ENCODE measurements at places on chromosomes 7 and 10.

- DNase-seq: no peak
Observed at GRCh38 chr7:13414181-13414580, 575.3 kb downstream of the ETV1 start.

DNA sequence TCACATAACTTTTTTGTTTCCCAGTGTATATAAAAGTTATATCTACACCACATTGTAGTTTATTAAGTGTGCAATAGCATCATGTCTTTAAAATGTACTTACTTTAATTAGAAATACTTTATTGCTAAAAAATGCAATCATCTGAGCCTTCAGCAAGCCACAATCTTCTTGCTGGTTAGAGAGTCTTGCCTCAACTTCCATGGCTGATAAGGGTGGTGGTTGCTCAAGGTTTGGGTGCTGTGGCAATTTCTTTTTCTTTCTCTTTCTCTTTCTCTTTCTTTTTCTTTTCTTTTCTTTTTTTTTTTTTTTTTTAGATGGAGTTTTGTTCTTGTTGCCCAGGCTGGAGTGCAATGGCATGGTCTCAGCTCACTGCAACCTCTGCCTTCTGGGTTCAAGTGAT is 360.0 kb downstream of the MAGI2 start:
- no peak for DNase-seq

- DNase-seq: no peak
Observed at GRCh38 chr7:130910949-130911944, 177.2 kb upstream of the KLF14 start.

DNA sequence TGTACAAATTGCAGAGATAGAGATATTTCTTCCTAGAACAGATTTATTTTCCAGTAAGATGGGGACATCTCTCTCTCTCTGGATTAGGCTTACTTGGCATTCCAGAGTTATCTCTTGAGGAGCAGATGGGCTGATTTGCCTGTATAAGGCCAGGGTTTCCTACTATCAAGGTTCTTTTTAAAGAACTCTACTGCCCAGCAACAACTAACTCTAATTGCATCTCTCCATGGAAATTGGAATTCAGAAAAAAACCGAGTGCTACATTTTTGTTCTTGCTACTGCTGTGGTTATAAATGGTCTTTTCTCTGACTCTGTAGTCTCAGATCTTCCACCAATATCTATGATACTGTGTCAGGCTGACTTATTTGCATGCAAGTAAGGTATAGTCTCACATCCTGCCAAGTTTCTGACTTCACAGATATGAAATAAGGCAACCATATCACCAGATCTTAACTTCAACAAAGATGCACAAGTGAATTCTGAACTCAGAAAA is 161.1 kb downstream of the CRPPA start:
- no peak for DNase-seq

DNA sequence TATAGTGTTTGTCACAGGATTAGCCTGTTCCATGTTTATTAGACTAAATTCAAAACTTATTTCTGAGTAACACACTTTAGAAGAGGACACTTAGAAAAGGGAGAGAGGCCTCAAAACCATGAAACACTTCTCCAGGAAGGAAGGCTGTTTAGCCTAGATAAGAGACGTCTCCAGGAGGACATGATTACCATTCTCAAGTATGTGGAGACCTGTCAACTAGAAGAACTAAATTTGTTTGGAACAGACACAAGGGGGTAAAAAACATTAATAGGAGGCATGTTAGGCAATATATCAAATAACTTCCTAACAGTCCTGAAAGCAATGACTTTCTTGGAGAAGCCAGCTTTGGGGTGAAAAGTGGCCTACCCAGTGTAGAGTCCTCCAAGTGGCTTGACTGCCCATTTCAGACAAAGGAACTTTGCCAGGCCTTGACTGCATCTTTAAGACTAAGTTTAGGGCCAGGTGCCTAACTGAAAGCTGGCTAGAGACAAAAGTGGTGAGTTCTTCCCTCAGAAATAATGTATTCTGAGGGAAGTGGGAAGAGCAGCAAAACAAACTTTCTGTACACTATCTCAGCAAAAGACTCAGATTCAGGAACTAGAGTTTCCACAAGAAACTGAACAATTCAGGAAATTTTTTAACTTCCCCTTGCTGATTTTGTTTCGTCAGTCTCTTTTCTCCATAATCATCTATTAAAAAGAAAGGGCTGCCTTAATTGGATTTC is 11.8 kb downstream of the NCOA4 start:
- DNase-seq: no peak

- DNase-seq: no peak
Observed at GRCh38 chr10:11864727-11865126, 41.6 kb downstream of the PROSER2 start.

- DNase-seq: no peak
Observed at GRCh38 chr7:46207931-46208634, 287.0 kb upstream of the IGFBP3 start.

GRCh38 chr7:105776068-105776790 is 100.2 kb downstream of the ATXN7L1 start:
- DNase-seq: peak; percentile 39

- DNase-seq: no peak
Observed at GRCh38 chr7:30998180-30998579, 34.4 kb downstream of the GHRHR start.

DNA sequence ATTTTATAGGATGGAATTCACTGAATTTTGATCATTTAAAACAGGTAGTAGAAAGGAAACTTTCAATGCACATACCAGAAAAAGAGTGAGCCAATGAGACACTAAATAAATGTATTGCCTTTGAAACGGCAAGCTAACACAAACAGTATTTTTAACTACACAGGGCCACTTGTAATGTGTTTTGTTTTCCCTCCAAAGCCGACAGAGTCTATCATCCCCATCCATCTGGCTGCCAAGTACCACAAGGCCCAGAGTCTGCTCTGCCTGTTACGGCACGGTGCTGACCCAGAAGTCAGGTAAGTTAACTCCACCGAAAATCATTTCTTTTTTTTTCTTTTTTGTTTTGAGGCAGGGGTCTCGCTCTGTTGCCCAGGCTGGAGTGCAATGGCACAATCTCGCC is 1.5 kb downstream of the ANKRD61 start:
- no peak for DNase-seq

DNA sequence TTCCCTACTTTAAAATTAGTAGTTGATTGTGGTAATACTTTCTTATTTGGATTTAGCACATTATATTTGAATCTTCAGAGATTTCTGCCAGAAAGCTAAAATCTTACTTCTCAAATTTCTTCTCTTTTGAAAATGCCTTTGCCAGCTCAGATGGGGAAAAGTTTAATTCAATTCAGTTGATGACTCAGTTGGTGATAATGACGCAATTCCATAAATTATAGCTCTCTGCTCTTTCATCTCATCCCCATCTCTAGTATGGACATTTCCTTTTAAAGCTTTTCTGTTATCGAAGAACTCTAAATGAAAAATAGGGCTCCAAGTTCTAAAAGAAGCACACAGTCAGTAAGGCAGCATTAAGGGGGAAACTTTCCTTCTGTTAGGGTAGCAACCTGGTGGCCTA is 25.5 kb downstream of the RNLS start:
- no peak for DNase-seq

DNA sequence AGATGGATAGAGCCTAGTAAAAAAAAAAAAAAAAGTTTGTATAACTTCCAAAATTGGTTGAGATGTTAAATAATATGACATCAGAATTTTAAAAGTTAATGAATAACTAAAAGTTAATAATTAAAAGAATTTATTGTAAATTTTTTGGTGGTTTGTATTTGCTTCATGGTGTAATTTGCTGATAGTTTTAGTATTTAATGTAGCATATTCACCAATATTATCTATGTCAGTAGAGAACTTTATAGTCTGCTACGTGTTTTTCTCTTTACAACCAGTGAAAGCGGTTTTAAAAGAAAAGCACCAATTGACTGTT is 51.8 kb upstream of the STEAP4 start:
- no peak for DNase-seq

- no peak for DNase-seq
Observed at GRCh38 chr7:81285142-81285871, 366.5 kb upstream of the SEMA3C start.

GRCh38 chr7:149883452-149883861 is 9.7 kb downstream of the ATP6V0E2 start:
- DNase-seq: peak; percentile 63

- peak; percentile 8 for DNase-seq
Observed at GRCh38 chr10:115093286-115093775, at the start of gene ATRNL1. Gene ATRNL1 (plus strand): TSS chr10:115093365. CDS start chr10:115093751, 386 bp downstream.

- no peak for DNase-seq
Observed at GRCh38 chr7:155252892-155253501, 44.7 kb upstream of the INSIG1 start.

GRCh38 chr10:30178356-30178964 is 119.1 kb upstream of the JCAD start:
- no peak for DNase-seq

GRCh38 chr7:2247141-2247995 is 5.3 kb downstream of the NUDT1 start:
- DNase-seq: no peak

DNA sequence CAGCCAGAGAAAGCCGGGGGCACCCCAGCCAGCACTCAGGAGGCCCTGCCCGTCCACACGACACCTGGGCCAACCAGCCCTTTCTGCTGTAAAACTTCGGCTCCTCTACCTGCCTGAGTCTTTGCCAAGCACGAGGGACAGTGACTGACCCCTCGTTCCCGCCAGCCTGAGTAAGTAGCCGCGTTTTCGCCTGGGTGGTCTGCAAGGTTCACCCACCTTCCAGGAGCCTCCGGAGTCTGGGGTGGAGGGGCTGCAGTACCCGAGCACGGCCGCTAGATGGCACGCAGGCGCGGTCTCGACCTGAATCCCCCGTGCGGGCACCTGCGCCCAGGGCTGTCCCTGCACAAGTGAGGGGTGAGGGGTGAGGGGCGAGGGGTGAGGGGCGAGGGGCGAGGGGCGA is 192.7 kb downstream of the PTPRN2 start:
- peak; percentile 67 for DNase-seq

- no peak for DNase-seq
Observed at GRCh38 chr10:63007112-63007511, 126.0 kb upstream of the NRBF2 start.

- DNase-seq: no peak
Observed at GRCh38 chr10:58044072-58044471, 223.6 kb downstream of the IPMK start.

DNA sequence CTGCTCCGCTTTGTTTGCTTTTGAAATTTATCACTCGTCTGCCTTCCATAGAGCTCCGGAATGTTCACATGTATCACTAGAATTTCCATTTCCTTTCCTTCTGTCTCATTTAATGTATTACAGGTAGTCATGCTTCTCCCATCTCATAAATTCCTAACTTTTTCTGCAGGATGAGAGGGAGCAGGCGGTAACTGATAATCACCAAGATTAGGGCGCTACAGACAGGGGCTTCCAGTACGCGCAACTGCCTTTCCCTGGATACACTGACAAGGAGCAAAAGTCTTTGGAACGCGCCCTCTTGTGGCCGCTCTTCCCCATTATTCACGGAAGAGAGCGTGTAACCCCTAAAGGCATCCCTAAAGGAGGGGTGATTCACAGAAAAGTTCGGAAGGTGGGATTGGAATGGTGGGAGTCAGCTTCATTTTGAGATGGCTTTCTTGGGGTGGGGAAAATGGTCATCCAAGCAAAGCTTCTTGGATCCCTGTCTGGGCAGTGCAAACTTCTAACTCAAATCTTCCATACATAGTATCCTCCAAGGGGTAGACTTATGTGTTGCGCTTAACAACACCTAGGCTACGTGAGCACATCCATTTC is 6.5 kb downstream of the INHBA start:
- peak; percentile 70 for DNase-seq

GRCh38 chr10:16835228-16835627 is 18.0 kb upstream of the RSU1 start:
- DNase-seq: no peak

GRCh38 chr7:14931511-14932215 is 29.1 kb upstream of the DGKB start:
- no peak for DNase-seq

DNA sequence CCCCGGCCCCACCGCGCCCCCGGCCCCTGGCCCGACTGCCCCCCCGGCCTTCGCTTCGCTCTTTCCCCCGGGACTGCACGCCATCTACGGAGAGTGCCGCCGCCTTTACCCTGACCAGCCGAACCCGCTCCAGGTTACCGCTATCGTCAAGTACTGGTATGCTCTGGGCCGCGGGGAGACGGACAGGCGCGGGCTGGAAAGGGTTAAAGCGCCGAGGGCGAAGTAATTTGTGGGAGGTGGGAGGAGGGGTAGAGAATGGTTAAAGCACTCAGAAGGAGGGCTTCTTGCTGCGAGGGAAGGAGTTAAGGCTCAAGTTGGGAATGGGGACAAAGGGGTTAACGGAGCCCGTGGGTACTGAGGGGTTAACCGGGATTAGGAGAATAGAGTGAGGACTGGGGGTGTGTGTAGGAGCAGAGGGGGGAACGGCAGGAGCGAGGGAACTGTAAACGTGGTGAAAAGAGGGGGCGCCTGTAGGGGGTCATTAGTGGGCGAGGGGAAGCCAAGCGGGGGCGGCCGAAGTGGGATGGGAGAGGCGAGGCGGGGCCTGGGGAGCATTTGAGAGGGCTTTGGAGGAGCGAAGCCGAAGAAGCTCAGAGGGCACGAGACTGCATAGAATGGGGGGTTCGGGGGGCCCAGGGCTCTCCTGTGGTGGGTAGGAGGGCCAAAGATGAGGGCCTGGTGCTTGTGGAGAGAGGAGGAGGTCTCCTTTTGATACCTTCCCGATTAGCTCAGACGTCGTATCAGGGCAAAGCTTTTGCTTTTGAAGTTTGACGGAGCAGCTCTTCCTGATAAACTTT is 605 bp downstream of the SUFU start:
- DNase-seq: peak; percentile 29

- peak; percentile 70 for DNase-seq
Observed at GRCh38 chr10:71752391-71753090, 20.8 kb downstream of the VSIR start.
